ENCODE measurements at places on chromosomes 4 and X.

DNA sequence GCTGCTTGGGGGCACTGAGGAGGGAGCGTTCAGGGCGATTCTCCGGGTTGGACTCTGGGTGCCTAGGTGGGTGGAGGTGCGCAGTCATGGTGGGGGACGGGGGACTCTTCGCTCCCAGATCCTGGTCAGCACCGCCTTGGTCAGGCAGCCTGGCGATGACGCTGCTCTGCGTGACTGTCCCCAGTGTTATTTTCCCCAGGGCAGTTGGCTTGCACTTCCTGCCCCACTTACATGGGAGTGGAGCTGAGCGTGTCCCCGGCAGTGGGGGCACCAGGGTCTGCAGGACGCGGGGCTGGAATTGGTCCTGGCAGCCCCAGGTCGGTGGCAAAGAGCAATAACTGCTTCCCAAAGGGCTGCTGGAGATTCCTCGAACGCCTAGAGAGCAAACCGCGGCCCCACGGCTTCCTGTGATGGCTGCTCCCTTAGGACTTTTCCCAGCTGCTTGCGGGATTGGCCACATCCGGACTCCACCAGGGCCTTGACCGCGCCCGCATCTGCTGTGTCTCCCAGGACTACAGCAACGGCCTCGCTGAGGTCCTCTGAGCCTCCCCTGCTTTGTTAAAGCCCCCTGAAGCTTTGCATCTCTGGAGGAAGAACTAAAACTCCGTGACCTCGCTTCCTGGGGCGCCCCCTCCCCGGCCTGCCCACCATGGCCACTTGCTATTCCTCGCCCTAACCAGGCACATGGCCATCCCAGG, 35.3 kb upstream of the GPR78 start:
- no peak for DNase-seq

DNA sequence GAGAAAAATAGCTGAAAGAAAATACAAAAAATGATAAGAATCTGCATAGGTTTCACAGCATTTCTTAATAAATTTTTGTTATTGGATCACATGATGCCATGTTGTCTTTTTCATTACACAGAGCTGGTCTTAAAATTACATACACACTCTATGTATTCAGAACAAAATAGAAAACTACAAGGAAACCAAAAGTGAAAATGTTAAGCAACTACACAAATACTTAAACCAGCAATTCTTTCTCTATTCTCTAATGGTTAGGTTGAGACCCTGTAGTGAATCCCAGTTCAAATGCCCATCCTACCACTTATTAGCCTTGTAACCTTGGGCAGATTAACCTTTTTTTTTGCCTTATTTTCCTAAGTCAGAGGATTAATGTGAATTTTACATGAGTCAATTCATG, 2311.2 kb downstream of the PCDH7 start:
- DNase-seq: no peak

GRCh38 chr4:866761-867390, 40.9 kb upstream of the CPLX1 start:
- DNase-seq: peak; percentile 8

GRCh38 chr4:39042366-39042765, 10.2 kb upstream of the TMEM156 start:
- no peak for DNase-seq

DNA sequence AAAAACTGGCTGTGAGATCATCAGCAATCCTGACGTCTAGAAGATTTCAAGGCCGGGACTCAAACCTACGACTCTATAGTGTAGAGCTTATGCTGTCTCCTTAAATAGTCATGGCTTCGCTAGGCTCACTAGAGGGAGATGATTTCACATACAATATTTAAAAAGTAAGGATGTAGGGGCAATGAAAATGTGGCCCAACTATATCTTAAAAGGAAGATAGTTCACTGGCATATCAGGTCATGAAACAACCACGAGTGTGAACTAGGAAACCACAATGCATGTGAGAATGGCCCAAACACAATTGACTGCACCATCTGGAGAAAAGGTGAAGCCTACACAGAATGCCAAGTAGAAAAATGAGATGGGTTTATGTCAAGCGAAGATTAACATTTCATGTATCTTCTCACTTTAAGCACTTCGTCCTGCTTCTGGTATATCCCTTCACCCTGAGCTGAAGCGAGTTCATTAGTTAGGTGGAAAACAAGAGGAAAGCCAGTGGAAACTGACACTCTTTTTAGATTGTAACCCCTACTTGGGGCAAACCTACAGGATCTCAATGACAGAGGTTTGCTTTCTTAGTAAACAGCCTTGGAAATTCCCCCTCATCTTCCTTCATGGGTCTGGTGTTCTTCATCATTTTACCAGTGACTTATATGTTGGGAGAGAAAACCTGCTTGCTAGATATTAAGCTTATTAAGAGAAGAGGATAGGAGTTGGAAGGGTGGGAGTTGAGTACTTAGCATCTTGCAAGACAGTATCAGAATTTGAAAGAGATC, 17.4 kb downstream of the FAM9C start:
- DNase-seq: no peak

GRCh38 chr4:109728385-109728784, 1.5 kb downstream of the PLA2G12A start:
- no peak for DNase-seq

- no peak for DNase-seq
These were observed 48.0 kb upstream of the TRIM2 start for GRCh38 chr4:153156263-153156662.

DNA sequence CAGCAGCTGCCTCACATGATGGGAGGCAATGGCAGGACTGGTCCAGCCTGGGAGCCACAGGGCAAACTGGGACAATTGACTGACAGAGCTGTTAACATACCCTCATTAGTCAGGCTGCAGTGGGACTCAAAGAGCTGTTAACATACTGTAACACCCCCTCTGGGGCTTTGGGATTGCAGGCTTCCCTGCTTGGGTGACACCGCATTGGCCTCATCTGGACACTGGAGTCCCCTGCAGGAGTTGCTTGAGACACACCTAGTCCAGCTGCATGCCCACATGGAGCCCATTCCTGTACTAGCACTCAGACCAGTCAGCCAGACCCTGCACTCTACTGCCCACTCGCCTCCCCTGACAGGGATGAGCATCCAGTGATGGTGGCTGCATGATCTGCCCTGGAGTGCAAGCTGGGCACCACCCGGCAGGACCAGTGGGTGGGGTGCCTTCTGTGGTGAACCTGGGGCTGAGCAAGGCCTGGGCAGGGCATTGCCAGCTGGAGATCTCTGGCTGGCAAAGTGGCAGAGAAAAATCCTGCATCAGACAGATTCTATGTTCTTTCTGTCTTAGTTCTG, 138.8 kb downstream of the DTHD1 start:
- no peak for DNase-seq

DNA sequence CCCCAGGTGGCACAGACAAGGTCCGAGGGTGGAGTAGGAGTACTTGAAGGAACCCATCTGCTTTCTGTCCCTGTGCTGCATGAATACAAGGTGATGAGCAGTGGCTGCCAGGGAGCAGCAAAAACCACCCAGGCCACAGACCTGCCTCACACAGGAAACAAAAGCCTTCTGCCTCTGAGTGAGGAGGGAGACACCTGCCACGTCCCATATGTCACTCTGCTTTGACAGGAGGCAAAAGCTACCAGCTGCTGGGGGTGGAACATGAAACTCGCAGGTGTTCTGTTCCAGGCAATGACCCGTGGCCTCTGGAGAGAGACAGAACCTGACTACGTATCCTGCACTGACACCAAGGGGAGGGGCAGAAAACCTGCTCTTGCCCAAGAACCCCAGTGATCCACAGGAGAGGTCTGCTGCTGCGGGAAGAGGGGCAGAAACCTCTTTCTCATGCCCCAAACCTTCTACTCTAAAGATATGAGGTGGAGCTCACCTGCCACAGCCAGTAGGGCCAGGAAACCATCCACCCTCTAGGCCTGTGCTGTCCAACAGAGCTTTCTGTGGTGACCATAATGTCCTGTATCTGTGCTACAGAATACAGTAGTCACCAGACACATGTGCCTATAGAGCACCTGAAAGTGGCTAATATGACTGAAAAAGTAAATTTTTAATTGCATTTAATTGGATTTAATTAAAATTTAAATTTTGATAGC, 172.9 kb downstream of the PRDM5 start:
- no peak for DNase-seq

DNA sequence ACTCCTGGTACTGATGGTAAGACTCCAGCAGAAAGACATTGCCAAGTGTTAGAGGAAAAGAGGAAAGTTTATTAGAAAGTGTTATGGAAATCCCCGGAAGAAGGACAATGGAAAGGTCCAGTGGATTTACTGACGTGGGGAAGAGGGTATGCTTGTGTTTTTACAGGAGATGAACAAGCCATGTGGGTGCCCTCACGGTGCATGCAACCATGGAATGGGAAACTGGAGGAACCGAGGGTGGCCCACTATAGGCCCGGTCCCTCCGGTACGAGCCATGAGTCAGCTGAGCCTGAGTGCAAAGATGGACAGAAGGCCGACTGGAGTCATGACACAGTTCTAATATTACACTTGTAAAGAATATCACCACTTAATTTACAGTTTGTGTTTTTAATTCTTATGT, 123.3 kb upstream of the ZCCHC13 start:
- DNase-seq: no peak

GRCh38 chr4:94636004-94636403, 121.8 kb upstream of the BMPR1B start:
- no peak for DNase-seq

DNA sequence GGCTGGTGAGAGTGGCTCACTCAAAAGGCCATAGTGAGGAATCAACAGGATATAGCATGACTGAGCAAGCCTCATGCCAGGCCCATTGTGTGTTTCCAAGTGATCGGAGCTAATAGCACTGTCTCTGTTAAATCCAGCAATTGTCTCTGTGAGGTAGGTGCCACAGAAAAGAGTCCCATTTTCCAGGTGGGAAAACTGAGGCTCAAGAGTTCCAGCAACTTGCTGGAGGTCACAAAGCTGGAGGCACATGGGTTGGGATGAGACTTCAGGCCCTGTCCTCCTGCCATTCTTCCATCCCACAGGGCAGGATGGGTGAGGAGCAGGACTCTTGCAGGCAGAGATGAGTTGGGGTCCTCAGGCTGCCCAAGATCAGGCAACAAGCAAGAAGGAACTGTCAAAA, 1.1 kb upstream of the CYTL1 start:
- DNase-seq: no peak

GRCh38 chr4:83356899-83357661, 22.4 kb upstream of the HPSE start:
- DNase-seq: peak; percentile 38

- no peak for DNase-seq
These were observed 48.0 kb downstream of the OTC start for GRCh38 chrX:38400389-38400910.

DNA sequence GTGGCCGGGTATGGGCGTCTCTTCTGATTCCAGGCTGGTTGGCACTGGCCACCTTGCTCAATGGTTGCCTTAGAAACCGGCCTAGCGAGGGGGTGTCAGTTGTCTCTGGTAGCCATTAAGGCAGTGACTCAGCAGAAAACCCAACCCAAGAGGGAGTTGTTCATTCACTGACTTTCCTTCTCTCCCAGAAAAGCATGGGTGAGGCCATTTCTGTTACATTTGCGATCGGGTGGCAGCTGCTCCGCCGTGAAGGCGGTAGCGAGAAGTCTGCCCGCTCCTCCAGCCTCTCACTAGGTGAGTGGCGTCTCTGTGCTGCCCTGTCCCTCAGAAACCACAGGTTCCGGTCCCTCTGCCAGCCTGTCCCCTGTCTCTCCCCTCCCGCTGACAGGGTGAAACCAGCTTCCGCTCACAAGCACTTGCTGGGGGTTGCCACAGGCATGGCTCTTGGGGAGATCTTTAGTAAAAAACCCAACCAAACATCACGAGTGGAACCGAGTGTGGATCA, 17.4 kb downstream of the IRAK1 start:
- DNase-seq: peak; percentile 30

DNA sequence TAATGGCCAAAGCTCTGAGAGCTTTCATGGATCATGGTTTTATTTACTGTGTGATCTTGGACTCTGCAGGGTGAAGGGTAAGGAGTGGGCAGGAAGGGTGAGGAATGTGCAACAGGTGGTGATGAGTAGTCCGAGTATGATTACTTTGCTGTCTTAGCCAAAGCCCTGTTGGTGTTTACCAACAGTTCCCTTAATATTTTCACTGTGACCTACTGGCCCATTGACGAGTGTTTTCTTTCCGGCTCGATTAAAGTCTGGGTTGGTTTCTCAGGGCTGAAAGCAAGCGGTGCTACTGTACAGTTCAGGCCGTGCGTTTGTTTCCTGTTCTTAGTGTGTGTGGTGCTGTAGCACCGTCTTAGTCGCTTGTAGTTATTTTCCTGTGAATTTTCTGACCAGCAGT, 2.6 kb downstream of the ARHGAP24 start:
- no peak for DNase-seq

DNA sequence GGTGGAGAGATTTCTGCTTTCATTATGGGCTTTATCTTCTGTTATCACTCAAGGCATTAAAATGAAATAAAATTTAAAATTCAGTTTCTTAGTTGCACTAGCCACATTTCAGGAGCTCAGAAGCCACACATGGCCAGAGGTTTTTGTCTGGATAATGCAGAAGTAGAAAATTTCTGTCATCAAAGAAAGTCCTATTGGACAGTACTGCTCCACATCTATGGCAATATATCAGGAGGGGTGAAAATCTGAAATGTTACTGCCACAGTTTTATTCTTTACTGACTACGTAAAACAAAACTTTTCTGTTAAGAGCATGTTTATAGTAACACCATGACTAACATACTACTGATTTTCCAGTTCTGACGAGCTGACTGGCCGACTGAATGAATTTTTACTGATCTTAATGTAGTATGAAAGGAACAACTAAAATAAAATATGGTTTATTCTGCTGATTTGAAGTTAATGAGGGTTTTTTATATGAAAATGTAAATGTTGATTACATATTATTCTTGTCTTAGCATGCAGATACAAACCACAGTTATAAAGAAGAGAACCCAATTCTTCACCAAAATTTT, 264.0 kb upstream of the HAND2 start:
- DNase-seq: no peak

- DNase-seq: no peak
These were observed 165.8 kb downstream of the ATOH1 start for GRCh38 chr4:93994175-93994994.

GRCh38 chr4:185307136-185307950, 88.4 kb downstream of the LRP2BP start:
- DNase-seq: no peak

GRCh38 chr4:8289151-8289750, 19.7 kb downstream of the HTRA3 start:
- no peak for DNase-seq

GRCh38 chrX:56793521-56794320, 64.7 kb downstream of the NBDY start:
- no peak for DNase-seq

- peak; percentile 25 for DNase-seq
These were observed 58.0 kb upstream of the DDX3X start for GRCh38 chrX:41275661-41276609.

DNA sequence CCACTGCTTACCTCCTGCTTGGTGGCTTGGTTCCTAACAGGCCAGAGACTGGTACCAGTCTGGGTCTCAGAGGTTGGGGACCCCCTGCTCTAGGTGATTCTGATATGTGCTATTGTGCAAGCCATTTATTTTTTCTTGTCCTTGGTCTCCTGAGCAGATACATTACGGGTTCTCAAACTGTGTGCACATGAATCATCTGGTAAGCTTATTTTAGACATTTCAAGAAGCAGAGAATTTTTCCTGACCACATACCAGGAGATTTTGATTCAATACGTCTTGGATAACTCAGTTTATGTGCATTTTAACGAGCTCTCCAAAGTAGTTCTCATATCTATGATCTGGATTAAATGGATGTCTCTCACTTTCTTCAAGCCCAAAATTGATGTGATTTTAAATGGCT, 77.2 kb downstream of the FHIP1A start:
- no peak for DNase-seq

GRCh38 chr4:15779809-15780208, 1.7 kb downstream of the CD38 start:
- no peak for DNase-seq

GRCh38 chr4:85610450-85610849, 135.5 kb downstream of the ARHGAP24 start:
- no peak for DNase-seq

- DNase-seq: no peak
These were observed 120.8 kb downstream of the SH2D1A start for GRCh38 chrX:124467202-124467601.

Data from stimulated activated naive CD4-positive, alpha-beta T cell treated with Interleukin-2 at 50 U/mL for 16 hours (primary cell).